A549 treated with RU486 at 1 μM for 4 hours (cell line): ENCODE measurements at places on chromosomes 4 and X. TPM values are rescaled to one million over a fixed set of nuclear protein-coding genes. Genes with fewer than 3 reads are reported as not detected.

Gene BMX
- not detected in 5 replicates for total RNA-seq

Gene DSPP
- not detected in 5 replicates for total RNA-seq

Gene FRYL
- 7.2 to 11.0 TPM (median 8.7 TPM) in 5 replicates for total RNA-seq

Gene RHOXF1
- not detected in 5 replicates for total RNA-seq

Gene CDKL2
- 0.34 to 0.93 TPM (median 0.71 TPM) in 5 replicates for total RNA-seq

Gene G3BP2
- total RNA-seq = 49.2 to 114 TPM (median 85.1 TPM) in 5 replicates

Gene HPSE
- total RNA-seq = 1.1 to 1.8 TPM (median 1.3 TPM) in 5 replicates

Gene FHIP1A
- 0.08 to 0.27 TPM (median 0.17 TPM) in 5 replicates for total RNA-seq

Gene NUDT11
- total RNA-seq = 1.8 to 3.3 TPM (median 3.2 TPM) in 5 replicates

Gene MAGEA6
- 9.7 to 14.0 TPM (median 13.3 TPM) in 5 replicates for total RNA-seq

Gene UGT2B11
- total RNA-seq = 0.11 to 0.14 TPM in 2 of 5 replicates, not detected in the others

Gene ELOVL6
- total RNA-seq = 20.0 to 27.6 TPM (median 21.1 TPM) in 5 replicates

Gene CTAG1A
- total RNA-seq = not detected in 5 replicates

Gene OTC
- total RNA-seq = not detected in 5 replicates

Gene TCEAL6
- not detected in 5 replicates for total RNA-seq

Gene NSG1
- total RNA-seq = 0.88 to 1.5 TPM (median 1.2 TPM) in 5 replicates

Gene FGF2
- total RNA-seq = 36.3 to 64.1 TPM (median 51.6 TPM) in 5 replicates

Gene DRP2
- total RNA-seq = 0.10 to 0.21 TPM (median 0.18 TPM) in 5 replicates

Gene ASB5
- 0.05 to 0.07 TPM in 2 of 5 replicates, not detected in the others for total RNA-seq

Gene SMR3B
- total RNA-seq = not detected in 5 replicates

Gene CBLL2
- not detected in 5 replicates for total RNA-seq

Gene SGCB
- 17.7 to 21.7 TPM (median 18.6 TPM) in 5 replicates for total RNA-seq

Gene PLRG1
- total RNA-seq = 54.8 to 60.6 TPM (median 57.7 TPM) in 5 replicates

Gene SLC4A4
- 1.1 to 2.8 TPM (median 2.2 TPM) in 5 replicates for total RNA-seq

Gene COL4A6
- total RNA-seq = 11.5 to 15.5 TPM (median 15.0 TPM) in 5 replicates

Gene GBA3
- total RNA-seq = not detected in 5 replicates

Gene DMRTC1
- not detected in 5 replicates for total RNA-seq

Gene STK26
- 9.0 to 12.2 TPM (median 10.4 TPM) in 5 replicates for total RNA-seq

Gene CT45A5
- 0.26 TPM in 1 of 5 replicates, not detected in the others for total RNA-seq

Gene AWAT2
- total RNA-seq = not detected in 5 replicates

Gene ADAM29
- not detected in 5 replicates for total RNA-seq

Gene TCEAL7
- total RNA-seq = not detected in 5 replicates

Gene QRFPR
- 0.13 TPM in 1 of 5 replicates, not detected in the others for total RNA-seq

Gene ETDB
- not detected in 5 replicates for total RNA-seq

Gene NELFA
- total RNA-seq = 17.5 to 26.6 TPM (median 23.9 TPM) in 5 replicates

Gene NR3C2
- 0.05 TPM in 1 of 5 replicates, not detected in the others for total RNA-seq

Gene MAGEA8
- not detected in 5 replicates for total RNA-seq

Gene POU3F4
- not detected in 5 replicates for total RNA-seq

Gene NALF2
- total RNA-seq = 4.8 to 5.9 TPM (median 5.5 TPM) in 5 replicates

Gene GAGE12J
- total RNA-seq = not detected in 5 replicates

Gene CHRDL1
- total RNA-seq = 0.02 TPM in 1 of 5 replicates, not detected in the others

Gene SYTL4
- 1.9 to 2.6 TPM (median 2.2 TPM) in 5 replicates for total RNA-seq

Gene TRMT44
- total RNA-seq = 4.7 to 7.9 TPM (median 6.3 TPM) in 5 replicates

Gene EGF
- total RNA-seq = 0.18 to 0.31 TPM (median 0.23 TPM) in 5 replicates

Gene CT45A10
- 0.13 to 0.56 TPM (median 0.33 TPM) in 3 of 5 replicates, not detected in the others for total RNA-seq

Gene AFM
- not detected in 5 replicates for total RNA-seq

Gene SHROOM2
- 0.27 to 0.35 TPM (median 0.32 TPM) in 5 replicates for total RNA-seq

Gene GRPR
- total RNA-seq = 0.09 TPM in 2 of 5 replicates, not detected in the others

Gene FAM200B
- 23.3 to 34.9 TPM (median 31.6 TPM) in 5 replicates for total RNA-seq

Gene SSX2
- total RNA-seq = not detected in 5 replicates

Gene GAGE12H
- total RNA-seq = not detected in 5 replicates

Gene PDZD4
- 2.8 to 3.8 TPM (median 3.1 TPM) in 5 replicates for total RNA-seq

Gene NAT8L
- total RNA-seq = 9.3 to 16.2 TPM (median 14.7 TPM) in 5 replicates

Gene FATE1
- total RNA-seq = not detected in 5 replicates

Gene FAM47A
- total RNA-seq = not detected in 5 replicates
